ENCODE measurements at places on chromosomes 12 and 14.

- DNase-seq, result peak; percentile 33
Measured at GRCh38 chr12:42482748-42483520, 106.6 kb downstream of the PRICKLE1 start.

GRCh38 chr14:100524233-100524932 is 62.8 kb downstream of the BEGAIN start:
- no peak for DNase-seq

DNA sequence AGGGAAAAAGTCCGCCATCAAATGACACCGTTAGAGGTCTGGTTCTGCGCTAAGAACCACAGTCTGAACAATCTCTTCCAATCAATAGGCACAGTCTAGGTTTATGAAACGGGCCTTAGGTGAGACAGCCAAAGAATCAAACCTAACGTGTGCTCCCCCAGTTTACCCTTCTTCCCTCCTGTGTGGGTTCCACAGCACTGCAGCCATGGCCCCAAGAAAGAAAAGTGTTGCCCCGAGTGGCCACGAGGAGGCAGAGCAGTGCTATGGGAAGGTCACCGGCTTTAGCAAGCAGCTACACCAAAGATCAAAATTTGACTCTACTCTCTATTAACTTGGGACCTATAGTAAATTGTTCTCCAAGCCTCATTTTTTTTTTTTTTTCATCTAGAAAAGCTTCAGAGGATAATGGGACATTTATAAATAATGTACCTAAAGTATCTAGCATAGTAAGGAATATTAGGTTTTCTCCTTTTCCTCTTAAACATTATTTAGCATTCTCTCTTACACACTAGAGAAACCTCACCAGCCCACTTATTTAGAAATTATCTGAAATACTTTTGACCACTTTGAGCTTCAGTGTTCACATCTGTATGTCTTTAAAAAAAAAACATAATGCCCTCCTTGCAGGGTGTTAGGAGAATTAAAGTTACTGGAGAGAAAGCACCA is 70.2 kb upstream of the GPHB5 start:
- DNase-seq, result no peak

DNA sequence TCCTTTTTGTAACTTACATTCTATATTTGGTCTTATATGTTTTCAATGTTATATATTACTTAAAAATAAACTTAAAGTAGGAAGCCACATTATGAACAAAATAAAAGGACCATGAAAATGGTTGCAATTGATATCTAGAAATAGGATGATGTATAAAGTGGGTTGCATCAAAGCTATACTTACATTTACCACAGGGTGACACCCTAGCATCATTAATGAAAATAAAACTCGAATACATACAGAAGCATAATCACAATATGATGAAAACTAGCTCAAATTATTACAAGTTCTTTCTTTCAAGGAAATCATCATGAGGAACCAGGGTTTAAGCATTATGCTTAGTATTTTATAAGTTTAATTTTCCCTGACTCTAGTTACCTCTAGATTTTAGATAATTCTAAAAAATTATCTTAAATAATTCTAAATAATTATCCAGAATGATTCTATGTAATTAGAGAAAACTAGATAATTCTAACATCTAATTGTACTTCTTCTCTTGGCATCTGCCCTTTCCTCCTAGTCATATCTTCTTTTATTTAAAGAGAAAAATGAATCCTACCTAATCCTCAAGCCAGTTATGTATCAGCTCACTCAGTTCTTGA is 31.2 kb downstream of the TAS2R7 start:
- no peak for DNase-seq

DNA sequence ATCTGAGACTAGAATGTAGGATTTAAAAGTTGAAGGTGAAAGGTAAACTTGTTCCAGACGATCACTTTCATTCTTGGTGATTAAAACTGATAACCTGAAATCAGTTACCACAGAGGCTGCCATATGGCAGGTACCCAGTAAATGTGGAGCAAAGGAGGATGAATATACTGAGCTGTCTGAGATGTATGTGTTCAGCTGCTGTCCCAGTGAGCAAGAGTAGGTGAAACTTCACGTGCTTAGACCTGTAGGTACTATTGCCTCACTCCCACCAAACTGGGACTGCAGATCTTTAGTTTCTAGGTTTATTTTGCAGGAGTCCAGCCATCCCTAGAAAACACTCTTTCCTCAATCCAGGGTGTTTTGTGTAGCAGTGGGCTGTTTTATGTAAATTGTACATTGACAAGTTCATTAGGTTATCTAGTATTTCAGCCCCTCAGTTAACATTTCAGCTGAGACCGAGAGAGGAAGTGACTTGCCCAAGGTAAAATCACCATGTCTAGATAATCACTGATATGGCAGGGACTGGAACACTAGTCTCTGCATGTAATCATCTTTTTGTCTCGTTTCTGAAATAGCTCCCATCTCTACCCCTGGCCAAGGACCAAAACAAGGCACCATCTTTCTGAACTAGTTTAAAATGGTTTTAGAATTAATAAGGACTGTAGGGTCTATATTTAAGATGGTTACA is 62.7 kb downstream of the ATG14 start:
- no peak for DNase-seq

DNA sequence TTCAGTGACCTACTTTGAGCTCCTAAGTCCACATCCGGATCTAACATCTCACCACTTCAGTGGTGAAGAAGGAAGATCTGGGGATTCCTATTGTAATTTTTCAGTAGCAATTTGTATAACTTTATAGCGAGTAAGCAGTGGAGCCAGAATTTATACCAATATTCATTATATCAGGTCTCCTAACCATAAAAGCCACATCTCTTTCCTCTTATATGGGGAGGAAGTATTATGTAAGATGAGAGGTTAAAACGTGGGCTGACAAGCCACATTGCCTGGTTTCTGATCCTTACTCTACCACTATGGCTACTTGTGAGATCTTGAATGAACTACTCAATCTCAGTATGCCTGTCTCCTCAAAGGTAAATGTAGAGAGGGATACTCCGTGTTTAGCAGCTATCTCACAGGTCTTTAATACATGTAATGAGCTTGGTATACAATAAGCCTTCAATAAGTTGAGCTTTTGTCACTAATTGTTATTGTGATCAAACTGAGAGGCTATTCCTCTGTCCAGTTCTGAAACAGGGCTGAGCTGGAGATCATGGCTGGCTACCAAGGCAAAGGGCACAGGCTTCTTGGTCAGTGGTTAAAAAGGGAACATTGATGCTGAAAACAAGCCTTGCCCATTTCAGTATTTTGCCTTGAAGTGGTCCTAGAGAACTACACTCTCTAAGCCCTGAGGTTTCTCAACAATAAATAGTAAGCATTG is 3.3 kb upstream of the TMEM117 start:
- DNase-seq, result no peak

DNA sequence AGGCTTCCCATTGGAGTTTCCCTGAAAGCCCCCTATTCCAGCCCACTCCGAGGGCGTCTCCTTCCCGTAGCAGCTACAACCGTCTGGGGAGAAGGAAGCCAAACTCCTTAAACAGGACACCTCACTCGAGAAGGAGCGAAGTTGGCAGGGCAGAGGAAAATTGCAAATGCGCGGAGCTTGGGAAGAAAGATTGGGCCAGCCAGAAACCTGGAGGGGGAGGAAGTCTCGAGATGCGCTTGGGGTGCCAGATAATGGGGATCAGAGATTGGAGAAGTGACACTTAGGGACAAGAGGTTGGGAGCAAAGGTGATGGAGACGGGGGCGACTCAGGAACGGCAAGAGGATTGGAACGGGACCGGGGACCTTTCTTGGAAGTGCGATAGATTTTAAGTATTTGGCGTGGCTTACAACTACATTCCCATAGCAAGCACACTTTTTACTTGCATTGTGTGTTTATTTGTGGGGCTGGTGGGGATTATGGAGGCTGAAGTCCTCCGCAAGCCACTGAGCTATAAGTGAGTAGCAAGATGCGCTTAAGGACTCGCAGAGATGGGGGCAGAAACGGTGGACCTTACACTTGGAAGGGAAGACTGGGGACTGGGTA is 926 bp downstream of the HRK start:
- no peak for DNase-seq

DNA sequence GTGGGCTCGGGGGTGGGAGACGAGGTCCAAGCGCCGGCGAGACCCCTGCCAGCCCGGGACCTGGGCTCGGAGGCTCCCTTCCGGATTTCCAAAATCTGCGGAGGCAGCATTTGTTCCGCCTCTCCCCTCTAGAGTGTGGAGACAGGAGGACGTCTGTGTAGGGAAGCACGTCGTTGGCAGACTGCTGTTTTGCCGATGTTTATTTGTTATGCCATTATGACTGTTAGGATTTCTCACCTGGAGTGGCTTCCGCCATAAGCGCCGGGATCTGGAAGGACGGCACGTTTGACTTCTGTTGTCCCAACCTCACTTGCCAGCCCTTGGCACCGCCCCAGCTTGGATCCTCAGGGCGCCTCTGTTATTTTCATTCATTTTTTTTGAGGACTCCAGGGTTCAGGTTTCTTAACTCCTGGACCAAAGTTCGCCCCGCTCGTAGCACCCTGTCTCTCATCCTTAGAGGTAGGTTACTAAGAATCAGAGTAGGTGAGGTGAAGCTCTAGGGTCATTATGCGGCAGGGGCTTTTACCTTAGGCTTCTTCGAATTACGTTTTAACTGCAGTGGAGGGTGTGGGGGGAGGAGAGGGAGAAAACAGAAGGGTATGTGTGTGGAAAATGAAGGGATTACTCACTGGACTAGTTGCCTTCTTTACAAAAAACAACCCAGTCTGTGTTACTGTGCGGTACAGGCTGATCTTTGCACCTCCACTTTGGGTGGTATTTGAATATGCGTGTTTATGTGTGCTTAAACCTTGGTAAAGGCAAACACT is 547 bp upstream of the PYGL start:
- no peak for DNase-seq

DNA sequence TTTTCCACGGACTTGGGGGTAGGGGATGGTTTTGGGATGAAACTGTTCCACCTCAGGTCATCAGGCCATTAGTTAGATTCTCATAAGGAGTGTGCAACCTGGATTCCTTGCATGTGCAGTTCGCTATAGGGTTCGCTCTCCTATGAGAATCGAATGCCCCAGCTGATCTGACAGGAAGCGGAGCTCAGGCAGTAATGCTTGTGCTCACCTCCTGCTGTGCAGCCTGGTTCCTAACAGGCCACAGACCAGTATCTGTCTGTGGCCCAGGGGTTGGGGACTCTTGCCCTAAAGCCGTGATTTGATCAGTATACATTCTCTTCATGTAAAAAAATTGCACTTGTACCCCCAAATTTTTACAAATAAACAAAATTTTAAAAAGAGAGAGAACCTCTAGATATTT is 219.4 kb upstream of the CPNE8 start:
- DNase-seq, result no peak

- no peak for DNase-seq
Measured at GRCh38 chr14:76282581-76282980, 93.4 kb upstream of the ESRRB start.

DNA sequence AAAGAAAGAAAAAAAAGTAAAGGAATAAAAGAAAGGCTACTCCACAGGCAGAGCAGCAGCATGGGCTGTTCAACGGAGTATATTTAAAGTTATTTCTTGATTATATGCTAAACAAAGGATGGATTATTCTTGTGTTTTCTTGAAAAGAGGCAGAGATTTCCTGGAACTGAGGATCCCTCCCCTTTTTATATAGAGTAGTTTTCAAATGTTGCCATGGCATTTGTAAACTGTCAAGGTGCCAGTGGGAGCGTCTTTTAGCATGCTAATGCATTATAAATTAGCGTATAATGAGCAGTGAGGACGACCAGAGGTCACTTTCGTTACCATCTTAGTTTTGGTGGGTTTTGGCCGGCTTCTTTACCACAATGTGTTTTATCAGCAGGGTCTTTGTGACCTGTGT is 383.0 kb downstream of the PCNX1 start:
- no peak for DNase-seq

DNA sequence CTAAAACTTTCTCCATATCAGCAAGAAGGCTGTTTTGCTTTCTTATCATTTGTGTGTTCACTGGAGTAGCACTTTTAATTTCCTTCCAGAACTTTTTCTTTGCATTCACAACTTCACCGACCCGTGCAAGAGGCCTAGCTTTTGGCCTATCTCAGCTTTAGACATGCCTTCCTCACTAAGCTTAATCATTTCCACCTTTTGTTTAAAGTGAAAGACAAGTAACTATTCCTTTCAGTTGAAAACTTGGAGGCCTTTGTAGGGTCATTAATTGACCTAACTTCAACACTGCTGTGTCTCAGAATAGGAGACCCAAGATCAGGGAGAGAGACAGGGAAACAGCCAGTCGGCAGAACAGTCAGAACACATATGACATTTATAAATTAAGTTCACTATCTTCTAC is 39.3 kb downstream of the BBS10 start:
- no peak for DNase-seq

DNA sequence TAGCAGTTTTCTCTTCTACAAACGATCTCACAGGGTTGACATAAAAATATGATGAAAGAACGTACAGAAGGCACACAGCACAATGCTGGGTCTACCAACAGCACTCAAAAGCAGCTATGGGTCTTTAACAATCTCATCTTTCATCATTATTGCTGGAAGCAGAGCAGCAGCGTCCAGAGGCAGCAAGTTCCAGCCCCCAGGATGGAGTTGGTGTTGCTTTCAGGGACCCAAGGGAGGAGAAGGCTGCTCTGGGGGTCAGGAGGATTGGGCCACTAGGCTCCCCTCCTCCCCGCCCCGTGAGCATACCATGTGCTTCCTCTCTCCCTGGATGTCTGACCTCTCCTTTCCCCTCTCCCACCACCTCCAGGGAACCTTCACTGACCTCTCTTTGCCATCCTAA is 13.3 kb downstream of the KCTD10 start:
- no peak for DNase-seq

- DNase-seq, result no peak
Measured at GRCh38 chr14:21526672-21527317, 649 bp upstream of the SALL2 start.

- DNase-seq, result no peak
Measured at GRCh38 chr12:57837864-57838562, 8.5 kb downstream of the CTDSP2 start.

DNA sequence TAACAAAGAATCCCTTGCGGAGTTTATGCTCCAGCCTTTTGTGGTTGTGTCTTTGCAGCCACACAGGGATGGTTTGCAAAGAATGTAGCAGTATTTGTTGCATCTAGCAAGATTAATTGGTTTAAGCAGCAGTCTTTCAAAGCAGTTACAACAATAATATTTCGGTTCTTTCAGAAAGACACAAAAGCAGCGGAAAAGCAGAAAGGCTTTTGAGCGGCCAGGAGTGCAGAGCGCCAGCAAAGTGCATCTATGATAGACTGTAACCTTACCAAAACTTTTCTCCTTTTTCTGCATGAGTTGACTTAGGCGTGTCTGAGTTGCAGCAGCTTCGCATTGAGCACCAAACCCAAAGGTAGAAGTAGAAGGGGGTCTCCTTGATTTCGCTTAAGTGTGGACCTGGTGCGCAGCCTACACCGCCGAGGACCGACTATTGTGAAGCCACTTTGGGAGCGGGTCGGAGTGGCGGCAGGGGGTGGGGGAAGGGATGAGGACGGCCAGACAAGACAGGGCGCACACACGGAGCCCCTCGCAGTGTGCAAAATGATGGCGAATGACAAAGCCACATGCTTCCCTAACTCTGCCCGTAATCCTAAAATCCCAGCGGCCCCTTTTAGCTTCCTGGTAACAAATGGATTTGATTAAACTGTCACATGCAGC is 1.2 kb downstream of the LMO3 start:
- no peak for DNase-seq

- no peak for DNase-seq
Measured at GRCh38 chr12:49705479-49706134, 1.6 kb downstream of the FMNL3 start.

GRCh38 chr14:78310272-78310671 is 140.1 kb downstream of the NRXN3 start:
- DNase-seq, result no peak
